ENCODE measurements at places on chromosomes 2 and 18.

DNA sequence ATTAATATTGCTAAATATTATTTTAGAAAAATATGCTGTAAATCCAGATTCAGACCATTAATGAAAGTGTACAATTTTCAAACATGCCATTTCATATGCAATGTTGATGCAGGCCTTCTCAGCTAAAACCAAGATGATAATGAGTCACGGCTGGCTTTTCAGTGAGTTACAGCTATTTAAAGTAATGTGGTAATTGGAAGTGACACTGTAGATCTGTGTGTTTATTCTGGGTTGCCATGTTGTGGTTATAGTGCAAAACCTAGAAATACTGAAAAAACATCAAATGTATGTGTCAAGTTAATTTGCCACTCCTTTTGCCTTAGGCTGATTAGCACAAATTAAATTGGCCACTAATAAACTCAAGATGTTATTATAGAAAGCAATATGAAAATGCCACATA lies 506.6 kb downstream of the ERBB4 start:
- no peak for DNase-seq

GRCh38 chr2:132902626-132903025 lies 232.6 kb upstream of the LYPD1 start:
- no peak for DNase-seq

DNA sequence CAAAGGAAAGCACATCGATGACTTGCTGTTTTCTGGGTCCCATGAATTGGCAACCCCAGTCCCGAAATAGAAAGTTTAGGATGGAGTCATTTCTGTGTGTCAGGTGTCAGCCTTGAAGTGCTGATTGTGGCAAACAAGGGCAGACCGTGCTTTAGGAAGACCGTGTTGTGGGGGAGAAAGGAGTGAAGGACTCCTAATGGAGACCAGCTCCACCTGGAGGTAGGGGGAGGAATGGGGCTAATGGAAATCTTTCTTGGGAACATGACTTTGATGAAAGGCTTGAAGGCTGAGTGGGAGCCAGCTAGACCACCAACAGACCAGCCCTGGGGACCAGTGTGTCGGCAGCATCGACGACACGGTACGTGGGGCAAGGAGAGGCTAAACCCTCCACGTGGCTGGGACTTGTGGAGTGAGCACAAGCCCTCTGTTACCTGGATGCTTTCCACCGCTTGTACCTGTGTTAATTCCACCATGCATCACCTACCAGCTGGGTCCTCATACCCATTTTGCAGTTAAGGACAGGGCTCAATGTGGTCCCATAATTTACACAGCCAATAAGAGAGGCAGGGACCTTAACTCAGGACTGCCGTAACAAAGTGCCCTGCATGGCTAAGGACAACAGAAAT lies 104.2 kb downstream of the SH3BP4 start:
- DNase-seq = no peak

DNA sequence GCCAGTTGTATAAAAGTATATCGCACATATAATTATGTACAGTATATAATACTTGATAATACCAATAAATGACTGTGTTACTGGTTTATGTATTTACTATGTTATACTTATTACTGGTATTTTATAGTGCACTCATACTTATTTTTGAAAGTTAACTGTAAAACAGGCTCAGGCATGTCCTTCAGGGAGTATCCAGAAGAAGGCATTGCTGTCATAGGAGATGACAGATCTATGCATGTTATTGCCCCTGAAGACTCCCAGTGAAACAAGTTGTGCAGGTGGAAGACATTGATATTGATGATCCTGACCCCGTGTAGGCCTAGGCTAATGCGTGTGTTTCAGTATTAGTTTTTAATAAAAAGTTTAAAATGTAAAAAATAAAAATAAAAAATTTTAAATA lies 20.3 kb upstream of the ASXL3 start:
- DNase-seq = no peak

GRCh38 chr18:41745166-41746049 lies 209.6 kb upstream of the PIK3C3 start:
- peak; percentile 83 for DNase-seq

DNA sequence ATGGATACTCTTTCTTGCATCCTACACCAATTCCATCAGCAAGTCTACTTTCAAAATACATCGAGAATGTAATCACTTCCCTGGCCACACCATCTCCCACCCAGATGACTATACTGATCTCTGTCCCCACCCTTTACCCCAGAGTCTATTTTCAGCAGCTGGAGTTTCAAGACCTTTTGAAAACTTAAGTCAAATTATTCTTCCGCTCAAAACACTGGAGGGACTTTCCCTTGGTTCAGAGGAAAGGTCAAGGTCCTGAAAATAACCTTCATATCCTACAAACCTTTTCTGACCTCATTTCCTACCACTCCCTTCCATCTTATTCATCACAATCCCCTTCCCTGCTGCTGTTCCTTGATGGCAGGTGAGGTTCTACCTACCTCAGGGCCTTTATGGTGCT lies 58.8 kb upstream of the LYPD6 start:
- no peak for DNase-seq

- DNase-seq = no peak
Measured at GRCh38 chr2:29238497-29238896, 123.3 kb downstream of the CLIP4 start.

DNA sequence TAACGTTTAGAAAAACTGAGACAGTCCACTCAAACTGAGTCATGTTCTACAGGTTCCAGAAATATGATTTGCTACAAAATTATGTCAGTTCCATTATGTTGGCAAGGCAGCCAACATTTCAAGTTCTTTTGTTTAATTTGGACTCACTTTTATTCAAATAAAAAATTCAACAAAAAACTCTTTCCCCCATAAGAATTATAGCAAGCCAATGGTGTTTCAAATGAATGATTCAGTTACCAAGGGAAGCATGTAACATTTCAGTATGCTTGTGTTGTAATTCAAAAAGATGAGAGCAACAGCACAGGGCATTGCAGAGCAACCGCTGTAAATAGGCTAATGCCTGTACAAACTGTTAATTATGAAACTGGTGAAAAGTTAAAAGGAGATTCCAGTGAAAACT lies 140.8 kb downstream of the FIGN start:
- DNase-seq = no peak

DNA sequence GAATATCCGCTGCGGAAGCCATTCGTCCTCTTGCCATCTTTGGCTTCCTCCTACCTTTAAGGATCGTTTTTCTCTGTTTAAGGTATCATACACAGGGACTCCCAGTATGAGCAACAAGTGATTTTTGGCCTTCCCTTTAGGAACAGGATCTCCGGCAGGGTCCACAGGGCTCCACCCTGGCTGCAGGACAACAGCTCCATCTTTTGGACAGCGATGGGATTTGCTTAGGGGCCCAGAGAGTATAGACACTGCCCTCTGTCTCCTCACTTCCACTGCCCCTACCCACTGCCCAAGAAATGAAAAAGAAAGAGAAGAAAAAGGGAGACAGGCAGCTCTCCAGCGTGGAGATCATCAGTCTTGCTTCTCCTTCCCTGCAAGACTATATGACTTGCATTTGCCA lies 224.5 kb downstream of the UXS1 start:
- DNase-seq = no peak

DNA sequence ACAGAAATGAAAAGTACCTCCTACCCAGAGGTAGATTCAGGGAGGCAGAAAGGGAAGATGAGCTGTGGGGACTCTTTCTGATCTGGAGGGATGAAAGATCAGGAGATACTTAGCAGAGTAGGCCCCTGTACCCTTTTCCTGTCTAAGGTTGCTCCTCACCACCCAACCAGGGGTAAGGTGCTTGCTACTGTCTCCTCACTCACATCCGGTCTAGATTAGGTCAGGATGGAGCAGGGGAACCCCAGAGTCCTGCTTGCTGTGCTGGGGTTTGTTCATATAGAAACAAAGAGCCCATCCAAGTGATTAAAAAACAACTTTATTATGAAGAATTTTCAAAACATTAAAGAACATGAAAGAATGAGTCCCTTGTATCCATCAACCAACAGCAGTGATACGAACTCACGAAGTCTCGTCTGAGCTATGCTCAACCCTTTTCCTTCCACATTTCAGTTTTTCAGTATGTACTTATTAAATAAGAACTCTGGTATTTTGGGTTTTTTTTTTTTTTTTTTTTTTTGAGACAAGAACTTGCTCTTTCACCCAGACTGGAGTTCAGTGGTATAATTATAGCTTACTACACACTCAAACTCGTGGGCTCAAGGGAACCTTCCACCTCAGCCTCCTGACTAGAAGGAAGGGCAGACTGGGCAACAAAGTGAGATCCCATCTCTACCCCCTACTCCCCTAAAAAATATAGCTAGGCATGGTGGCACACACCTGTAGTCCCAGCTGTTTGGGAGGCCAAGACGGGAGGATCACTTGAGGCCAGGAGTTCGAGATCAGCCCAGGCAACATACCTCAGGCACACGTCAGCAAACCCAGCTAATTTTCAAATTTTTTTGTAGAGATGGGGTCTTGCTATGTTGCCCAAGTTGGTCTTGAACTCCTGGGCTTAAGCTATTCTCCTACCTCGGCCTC lies 28.5 kb upstream of the MCFD2 start:
- no peak for DNase-seq

GRCh38 chr2:184192649-184193048 lies 405.7 kb upstream of the ZNF804A start:
- no peak for DNase-seq

DNA sequence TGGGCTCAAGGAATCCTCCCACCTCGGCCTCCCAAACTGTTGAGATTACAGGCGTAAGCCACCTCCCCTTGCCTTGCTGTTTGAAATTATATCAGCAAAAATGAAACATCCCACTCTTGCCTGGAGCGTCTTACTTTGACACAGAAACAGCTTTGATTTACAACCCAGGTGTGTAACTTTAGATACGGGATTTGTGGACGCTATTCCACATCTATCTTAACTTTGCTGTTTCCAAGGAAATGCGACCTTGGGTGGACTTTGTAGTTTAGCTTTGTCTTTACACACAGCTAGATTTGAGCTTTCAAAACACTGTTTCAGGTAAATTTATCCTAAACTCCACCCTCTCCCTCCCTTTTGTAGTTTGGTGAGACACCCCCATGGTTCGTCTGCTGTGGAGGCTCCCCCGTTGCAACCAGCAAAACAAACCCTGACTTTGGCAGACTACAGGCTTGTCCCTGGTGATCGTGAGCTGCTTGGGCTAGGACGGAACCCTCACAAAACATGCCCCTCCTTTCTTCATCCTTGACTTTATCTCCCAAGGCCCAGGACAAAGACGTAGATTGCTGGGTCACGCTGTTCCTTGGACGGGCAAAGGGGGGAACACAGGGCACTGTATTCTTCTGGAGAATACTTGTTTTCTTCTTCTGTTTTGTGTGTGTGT lies 5.5 kb upstream of the MSH6 start:
- DNase-seq = no peak

DNA sequence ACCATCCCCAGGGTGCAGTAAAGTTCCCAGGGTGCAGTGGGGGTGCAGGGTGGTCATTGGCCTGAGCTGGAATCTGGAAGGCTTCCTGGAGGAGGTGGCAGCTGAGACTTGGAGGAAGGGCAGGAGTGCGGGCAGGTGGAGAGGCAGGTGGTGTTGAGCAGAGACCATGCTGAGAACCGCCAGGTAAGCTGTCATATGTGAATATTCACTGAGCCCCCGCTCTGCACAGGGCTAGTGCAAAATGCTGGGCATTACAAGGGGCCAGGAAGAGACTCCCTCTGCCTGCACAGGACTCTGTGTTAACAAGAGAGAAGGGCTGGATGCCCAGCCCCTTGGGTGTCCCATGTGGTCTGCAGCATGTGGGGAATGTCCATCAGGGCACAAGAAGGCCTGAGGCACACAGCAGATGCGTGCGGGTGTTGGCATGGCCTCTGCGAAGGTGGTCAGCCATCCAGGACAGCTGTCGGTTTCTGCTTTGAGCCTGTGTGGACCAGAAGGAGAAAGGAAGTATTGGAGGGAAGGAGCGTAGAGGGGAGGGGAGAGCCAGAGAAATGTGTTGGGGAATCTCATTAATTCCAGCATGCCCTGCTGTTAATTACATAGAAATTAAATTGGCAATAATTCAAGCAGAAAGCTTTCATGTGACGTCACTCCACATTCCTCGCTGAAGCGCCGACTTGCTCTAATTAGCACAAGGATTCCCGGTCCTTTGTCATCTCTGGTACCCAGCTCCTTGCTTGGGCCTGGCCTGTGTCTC lies 62.8 kb upstream of the OTOS start:
- DNase-seq = no peak

All from SHP77 treated with DMSO at 0.1 percent for 48 hours (cell line).